ELR (cell line): ENCODE measurements at places on chromosomes 6 and 20.

DNA sequence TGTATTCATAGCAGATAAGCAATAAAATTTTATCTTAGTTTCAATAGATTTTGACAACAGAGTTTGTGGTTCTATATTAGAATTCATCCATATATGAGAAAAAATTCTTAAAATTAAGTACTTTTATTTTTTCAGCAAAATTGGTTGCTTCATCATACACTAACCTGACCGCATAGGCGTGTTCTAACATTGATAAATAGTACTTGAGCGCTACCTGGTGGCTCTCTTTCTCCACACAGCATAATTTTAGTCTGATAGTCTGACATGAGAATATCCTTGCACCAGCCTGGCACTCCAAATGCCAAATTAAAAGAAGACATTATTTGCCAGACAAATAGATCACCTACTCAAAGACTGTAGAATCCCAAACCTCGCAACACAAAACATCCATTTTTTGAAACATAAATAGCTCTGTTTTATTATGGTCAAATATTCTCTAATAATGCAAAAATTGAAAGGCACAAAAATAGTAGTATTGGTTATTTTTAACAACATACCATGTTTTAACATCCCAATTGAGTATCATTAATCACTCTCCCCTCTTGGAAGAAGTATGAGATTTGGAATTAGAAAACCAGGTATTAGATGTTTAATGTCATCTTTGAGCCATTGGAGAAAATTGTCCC, 33.0 kb upstream of the FILIP1 start:
- peak; percentile 83 for DNase-seq

GRCh38 chr20:40427026-40427425, 262.0 kb downstream of the MAFB start:
- DNase-seq, result no peak

DNA sequence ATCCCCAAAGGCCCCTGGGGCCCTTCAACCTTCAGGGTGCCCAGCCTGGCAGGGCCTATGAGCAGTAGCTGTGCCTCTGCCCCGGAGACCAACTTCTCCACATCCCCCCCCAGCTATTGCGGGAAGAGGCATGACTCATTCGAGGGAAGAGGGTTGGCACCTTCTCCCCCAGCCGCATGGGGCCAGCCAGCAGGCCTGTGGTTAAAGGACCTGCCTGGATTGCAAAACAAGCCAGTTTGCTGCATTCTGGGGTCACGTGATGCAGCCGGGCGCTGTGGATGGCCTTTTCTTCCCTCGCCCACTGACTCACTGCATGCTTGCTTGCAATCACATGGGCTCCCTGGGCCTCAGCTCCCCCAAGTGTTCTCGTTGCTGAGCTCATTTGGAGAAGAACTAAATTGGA, 182.5 kb downstream of the MAFB start:
- peak; percentile 94 for DNase-seq

DNA sequence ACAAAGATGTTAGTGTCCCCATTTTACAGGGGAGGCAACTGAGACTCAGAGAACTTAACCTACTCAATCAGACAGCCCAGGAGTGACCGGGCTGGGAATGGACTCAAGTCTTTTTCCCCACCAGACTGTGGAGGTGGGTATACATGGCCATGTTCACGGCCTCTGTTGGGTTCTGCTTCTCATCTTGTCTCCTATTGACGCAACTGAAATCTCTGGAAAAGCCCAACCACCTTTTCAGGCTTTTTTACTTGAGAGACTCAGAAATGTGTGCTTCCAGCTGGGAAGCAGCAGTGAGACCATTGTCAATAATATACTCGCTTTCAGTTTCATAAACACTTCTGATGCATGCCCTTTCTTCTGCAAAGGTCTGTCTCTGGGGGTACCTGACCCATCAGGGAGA, 70.7 kb downstream of the SOBP start:
- no peak for DNase-seq

- no peak for DNase-seq
Observed at GRCh38 chr6:108751851-108752732, 96.1 kb upstream of the ARMC2 start.

GRCh38 chr6:168343239-168344150, 23.9 kb upstream of the DACT2 start:
- DNase-seq, result no peak

GRCh38 chr20:25553819-25554296, 31.5 kb downstream of the NINL start:
- no peak for DNase-seq

DNA sequence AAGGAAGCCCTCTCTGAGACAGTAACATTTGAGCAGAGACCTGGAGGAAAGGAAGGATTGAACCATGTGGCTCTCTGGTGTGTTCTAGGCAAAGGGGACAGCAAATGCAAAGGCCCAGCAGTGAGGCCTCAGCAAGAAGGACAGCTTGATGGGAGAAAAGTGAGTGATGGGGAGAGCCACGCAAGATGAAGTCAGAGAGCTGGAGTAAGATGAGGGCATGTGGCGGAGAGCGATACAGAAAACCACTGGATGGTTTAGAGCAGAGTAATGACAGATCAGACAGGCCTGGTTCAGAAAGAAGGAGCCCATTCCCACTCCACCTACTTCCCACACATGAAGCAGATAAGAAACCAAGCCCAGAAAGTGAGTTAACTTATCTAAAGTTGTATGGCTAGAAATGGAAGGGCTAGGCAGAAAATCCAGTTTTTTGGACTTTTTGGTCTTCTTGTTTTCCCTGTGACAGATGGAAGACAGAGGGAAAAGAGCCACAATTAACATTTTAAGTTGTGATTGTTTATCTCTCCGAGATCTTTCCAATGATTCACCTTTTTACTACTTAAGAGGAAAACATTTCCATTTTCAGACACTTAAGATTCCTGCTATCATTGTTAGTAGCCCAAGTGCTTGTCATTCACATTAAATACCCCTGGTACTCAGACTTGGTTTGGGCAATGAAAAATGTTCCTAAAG, 723 bp upstream of the SNPH start:
- DNase-seq, result peak; percentile 56

GRCh38 chr6:69763763-69764162, 33.0 kb downstream of the LMBRD1 start:
- DNase-seq, result no peak

DNA sequence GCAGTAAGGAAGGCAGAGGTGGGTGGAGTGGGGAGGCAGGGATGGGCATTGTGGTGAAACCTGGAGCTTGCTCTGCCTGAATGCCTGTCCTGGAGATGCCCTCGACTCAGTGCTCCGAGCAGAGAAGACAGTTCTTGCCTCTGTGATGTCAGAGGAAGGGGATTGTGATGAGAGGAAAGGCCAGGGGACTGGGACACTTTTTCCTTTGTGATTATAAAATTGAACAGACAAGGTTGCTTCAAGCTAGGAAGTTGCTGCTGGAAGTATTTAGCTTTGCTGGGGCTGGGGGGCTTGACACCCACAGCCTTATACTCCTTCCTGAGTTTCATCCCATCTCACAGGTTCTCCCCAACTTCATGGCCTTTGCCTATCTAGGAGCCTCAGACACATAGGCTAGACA, at the start of gene SIRPD:
Gene SIRPD (minus strand): TSS at position 101 of the 400 bp plus-strand sequence. CDS start 52 bp downstream, at position 49.
- no peak for DNase-seq

DNA sequence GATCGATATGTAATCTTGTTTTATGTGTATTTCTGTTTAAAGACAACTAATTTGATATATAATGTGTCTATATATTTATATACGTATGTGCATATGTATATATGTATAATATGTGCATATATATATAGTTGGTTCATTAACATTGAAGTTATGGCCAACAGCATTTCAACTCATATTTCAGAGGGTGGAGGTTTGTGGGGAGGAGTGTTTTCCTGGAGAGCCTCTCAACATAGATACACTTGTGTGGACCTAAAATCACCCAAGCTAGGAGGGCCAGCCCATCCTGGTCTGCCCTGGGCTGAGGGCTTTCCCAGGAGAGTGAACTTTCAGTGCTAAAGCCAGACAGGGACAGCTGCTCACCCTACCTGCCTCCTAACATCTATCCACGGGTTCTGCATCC, 68.8 kb downstream of the TMEM242 start:
- no peak for DNase-seq

DNA sequence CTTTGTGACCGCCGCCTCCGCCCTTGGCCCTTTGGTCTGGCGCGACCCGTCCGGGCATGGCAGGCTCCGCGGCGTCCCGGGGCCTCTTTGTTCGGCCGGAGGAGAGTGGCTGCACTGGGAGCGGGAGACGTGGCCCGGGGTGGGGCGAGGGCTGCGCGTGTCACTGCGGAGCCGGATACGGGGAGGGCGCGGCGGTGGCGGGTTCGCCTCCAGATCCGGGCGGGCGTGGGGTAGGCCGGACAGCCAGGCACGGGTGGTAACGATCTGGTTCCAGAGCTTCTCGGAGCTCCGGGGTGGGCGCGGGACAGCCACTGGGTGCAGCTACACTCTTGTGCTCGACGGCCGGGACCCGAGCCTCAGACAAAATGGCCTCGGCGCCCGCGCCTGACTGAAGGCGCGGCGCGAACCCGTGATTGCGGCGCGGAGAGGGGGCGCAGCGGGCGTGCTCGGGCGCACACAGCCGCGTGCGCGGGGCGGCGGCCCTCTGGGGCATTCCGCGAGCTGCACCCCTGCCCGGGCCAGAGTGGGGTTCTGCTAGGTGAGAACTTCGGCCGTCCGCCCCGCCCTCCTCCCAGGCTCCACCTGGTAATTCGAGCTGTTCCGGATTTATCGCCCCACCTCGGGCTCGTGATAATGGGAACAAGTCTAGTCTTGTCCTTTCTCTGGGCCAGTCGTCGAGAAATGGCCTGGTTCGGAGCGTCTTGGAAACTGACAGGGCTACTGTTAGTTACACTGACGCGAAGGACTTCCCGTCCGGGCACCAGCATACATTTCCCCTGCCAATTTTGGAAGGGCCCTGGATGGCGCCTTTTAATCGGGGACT, 1.0 kb downstream of the LOC128125822 start:
- DNase-seq, result peak; percentile 60

- DNase-seq, result no peak
Observed at GRCh38 chr6:39646751-39647420, 78.3 kb downstream of the KIF6 start.

- no peak for DNase-seq
Observed at GRCh38 chr6:42264852-42265390, 47.3 kb upstream of the MRPS10 start.

DNA sequence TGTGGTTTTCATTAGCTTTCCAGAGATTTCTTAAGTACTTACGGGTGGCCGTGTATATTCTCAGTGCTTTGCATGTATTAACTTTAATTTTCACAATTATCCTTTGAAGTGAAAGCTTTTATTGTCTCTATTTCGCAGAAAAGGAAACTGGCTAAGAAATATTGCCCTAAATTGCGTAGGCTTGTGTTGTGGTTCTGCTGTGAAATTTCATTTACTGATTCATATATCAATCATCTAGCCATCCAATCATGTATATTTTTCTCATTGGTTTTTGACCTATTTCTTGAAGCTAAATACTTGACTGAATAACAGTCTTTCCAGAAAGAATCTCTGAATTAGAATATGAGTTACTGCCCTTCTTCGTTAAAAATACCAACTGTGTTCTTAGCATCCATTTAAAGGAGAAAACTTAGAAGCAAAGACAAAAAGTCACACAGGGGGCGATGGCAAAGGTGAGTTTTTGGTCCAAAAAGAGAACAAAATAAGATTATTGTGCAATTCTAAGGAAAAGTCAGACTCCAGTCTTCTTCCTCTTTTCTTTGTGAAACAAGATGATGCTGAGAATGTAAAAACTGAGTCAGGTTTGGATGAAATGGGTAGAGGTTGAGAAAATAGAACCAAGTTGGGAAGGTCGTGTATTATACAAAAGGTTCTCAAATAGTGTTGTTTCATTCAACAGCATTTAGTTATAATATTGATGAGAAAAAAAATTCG, 1.4 kb downstream of the CYB5R4 start:
- no peak for DNase-seq

- DNase-seq, result no peak
Observed at GRCh38 chr6:71446057-71446456, 157.4 kb downstream of the OGFRL1 start.

GRCh38 chr6:7703148-7703680, 22.7 kb upstream of the BMP6 start:
- no peak for DNase-seq

- DNase-seq, result no peak
Observed at GRCh38 chr6:11740875-11741274, 37.7 kb downstream of the ADTRP start.

- DNase-seq, result peak; percentile 90
Observed at GRCh38 chr6:31401403-31401802, 2.0 kb upstream of the MICA start.

DNA sequence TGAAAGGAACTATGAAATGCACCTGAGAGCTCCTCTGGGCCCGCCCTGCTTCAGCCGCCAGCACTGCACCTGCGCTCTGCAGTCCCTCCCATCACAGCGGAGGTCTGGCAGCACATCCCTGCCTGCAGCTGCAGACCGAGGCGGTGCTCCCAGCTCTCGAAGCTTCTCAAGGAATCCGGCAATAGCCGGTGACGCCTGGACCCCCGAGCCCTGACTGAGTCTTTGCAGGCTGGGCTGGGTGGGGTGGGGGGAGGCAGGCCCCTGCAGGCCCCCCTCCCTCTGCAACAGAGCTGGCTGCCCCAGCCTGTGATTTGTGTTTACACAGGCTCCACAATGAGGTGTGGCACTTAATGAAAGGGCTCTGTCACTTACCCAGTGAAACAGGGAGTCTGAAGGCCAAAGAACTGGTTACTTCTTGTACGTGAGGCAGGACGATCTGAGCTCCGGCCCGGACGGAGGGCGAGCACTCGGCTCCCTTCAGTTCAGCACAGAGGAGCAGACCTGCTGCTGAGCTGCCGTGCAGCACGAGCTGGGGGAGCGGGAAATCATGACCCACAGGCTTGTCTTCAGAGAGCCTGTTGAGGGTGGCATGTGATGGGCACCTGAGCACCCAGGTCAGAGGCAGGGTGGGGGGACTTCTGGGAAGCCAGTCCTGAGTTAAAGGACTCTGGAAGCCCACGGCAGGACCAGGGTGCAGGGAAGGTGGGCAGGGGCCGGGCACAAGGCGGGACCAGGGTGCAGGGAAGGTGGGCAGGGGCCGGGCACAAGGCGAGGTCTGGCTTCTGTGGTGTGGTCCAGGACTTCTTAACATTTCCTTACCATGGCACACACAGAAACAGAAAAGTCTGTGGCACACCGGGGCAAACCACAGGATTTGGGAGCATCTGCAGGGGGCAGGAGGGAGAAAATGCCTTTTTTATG, 192.3 kb upstream of the THBS2 start:
- DNase-seq, result no peak

DNA sequence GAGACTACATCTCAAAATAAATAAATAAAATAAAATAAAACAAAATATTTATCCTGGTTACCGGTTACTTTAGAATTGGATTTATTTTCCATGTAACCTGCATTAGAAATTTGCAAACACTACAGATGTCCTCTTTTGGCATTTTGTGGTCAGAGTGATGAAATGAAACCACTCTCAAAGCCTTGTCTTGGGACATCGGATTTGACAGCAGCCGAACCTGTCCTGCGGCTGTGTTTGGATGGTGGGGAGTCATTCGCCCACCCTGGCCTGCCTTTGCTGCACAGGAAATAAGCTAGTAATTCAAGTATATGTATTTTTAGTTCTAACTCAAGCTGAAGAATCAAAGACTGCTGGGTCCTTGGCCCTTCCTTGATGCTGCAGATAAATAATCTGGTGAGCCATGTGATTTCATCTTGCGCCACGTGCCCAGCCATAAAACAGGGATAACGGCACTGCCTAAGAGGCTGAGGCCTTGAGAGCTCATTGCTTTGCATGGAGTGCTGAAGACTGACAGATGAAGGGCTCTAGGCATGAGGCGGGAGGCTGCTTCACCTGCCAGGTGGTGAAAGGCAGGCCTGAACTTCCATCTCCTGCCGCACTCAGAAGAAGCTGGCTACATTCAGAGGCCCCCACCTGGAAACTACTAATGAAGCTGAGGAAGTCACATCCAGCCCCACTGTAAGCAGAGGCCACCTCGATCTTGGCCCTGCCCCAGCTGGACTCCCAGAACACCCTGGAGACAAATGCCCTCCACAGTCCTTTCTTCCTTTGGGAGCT, 76.9 kb downstream of the NOL4L start:
- DNase-seq, result no peak
